GM04504 (cell line): ENCODE measurements at places on chromosomes 1 and 21.

DNA sequence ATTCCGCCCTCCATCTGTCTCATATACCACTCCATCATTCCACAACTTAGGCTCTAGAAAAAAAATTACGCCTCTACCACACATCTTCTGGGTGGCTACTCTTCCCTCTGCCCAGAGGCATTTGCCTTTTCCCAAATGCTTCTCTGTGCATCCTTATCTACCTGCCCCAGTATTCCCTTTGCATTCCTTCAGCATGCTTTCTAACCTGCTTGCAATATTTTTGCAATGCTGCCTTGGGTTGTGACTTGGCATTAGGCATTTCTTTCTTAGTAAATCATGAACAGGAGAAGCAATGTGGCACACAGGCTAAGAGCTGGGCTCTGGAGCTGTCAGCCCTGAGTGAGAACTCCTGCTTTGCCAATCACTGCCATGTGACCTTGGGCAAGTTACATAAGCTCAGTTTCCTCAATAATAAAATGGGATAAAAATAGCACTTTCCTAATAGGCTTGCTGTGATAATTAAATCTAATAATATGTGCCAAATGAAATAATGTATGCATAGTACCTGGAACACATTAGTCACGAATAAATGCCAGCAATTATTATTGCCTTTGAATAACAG lies 276.0 kb downstream of the ASTN1 start:
- no peak for DNase-seq

DNA sequence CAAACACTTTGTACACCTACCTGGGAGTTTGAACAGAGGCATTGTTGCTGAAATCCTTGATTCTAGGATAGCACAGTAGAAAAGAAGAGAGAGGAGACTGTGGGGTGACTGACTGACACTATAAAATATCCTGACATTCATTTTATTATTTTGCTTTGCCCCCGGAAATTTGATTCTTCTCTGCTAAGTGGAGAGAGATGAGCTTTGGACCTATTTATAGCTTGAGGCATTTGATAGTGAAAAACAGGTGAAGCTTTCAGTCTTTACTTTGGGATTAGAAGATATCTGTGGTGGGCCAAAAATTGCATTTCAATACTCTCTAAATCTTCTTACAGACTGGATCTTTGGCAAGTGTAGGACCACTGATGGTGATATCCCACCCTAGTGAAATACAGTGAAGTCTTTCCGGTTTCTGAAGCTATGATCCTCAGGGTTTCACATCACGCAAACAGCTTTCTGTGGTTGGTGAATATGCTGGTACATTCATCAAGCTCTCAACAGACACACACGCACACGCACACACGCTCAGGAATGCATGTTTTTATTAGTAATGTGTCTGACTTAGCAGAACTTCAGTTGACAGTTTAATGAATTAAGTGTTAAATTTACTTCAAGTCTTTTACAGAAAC lies at the start of gene AMPD1:
Gene AMPD1, minus strand, starts transcription at position 117 of the 629 bp plus-strand sequence. Its CDS starts 75 bp downstream, at position 42.
- DNase-seq: no peak

GRCh38 chr1:231315887-231316286 lies 21.8 kb downstream of the EXOC8 start:
- DNase-seq: no peak

DNA sequence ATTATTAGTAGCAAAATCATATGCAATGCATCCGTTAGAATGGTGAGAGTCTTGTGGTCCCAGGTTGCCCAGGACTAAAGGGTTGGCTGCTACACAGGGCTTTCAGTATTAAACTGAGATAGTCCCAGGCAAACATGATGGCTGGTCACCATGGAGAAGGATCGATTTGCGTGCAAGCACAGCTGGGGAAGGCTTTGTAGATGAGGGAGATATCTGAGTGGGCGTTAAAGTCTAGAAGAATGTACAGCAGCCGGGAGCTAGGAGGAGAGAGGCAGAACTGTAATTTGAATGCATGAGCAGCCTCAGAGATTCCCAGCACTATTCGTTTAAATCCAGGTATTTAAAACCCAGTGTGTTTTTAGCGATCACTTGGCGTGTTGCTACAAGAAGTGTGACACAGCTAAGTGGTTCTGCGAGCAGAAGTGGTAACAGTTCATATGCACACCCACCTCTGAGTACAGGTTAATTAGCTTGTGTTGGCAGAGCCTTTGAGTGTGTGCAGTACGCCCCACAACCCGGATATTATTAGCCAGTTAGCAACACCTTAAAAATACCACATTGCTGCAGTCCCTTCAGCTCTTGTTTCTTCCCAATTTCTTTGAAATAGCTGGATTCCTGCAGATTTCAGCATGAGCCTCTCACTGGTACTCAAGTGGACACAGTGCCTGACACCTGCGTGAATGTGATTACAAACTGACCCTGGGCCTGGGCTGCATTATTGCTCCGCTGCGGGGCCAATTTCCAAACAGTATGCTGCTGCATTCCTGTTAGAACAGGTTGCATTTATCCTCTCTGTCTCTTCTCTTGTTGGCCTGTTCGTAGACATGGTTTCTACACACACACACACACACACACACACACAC lies 67.2 kb upstream of the SCAF4 start:
- DNase-seq: no peak

- no peak for DNase-seq
Observed at GRCh38 chr1:29839726-29840125, 603.4 kb downstream of the PTPRU start.

- no peak for DNase-seq
Observed at GRCh38 chr1:203072002-203072602, 13.7 kb downstream of the MYOG start.

DNA sequence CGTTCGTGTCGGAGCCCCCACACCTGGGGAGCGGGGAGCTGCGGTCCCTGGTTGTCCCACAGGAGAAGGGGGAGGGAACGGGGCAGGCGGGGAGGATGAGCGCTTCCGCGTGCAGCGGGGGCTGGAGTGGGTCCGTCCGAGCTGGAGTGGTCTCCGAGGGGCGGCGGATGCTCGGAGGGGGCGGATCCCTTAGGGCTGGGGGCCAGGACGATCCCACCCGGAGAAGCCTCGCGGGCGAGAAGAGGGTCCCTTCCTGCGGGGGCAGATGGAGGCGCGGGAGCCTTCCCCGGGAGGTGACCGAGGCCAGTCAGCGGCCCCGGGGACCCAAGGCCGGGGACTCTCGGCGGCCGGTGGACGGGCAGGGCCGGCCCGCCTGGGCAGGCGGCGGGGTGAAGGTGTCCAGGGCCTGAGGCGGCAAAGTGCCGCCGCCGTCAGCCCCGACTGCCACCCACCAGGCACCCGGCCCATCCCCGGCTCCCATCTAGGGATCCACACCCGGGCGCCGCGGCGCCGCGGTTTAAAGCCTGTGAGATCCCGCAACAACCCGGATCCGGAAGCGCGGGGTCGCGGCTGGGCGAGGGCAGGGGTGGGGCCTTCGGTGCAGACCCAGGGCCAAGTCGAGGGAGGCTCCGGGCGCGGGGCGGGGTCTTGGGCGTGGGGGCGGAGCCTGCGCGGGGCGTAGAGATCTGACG lies 5.3 kb upstream of the CCDC27 start:
- DNase-seq: peak; percentile 35

GRCh38 chr1:12581179-12581578 lies 36.8 kb downstream of the DHRS3 start:
- no peak for DNase-seq

DNA sequence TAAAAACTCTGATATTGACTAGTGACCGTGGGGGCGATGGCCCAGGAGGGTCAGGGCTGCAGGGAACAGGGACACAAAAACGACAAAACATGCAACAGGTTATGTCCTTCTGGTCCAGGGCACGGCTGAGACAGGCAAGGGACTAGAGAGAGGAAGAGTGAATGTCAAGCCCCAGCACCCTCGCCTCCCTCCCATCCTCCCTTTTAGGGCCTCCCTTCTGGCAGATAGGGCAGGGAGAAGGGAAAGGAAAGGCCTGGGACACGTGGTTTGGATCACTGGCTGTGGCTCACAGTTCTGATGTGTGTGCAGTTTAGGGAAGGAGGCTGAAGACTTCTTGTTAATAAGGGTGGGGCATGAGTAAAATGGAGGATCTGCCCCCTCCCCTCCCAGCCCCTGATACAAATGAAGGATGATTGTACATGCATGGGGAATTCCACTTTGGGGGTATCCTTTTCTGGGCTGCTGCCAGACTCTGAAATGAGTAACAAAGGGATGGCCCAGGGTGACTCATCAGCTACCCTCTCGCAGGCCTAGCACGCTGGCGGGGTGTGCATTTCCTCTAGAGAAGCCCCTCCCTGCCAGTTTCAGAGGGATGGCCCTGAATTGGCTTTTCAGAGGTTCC lies 14.2 kb downstream of the CAPN2 start:
- DNase-seq: peak; percentile 83

DNA sequence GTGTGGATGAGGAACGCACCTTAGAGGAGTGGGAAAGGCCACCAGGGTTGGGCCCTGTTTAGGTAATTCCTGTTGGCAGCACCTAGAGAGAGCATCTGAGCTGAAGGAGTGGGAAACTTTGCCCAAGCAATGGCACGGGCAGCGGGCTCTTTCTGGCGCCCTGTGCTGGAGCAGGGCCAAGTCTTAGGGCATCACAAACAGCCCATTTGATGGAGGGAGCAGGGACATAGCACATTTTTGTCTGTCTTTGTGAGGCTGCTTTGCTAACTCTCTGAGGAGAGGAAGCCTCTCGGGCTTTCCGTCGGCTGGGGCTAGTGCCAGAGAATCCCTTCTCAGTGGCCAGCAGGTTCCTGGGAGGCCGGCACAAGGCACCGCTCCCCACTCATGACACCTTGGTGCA lies 22.5 kb upstream of the CNTN2 start:
- DNase-seq: no peak

DNA sequence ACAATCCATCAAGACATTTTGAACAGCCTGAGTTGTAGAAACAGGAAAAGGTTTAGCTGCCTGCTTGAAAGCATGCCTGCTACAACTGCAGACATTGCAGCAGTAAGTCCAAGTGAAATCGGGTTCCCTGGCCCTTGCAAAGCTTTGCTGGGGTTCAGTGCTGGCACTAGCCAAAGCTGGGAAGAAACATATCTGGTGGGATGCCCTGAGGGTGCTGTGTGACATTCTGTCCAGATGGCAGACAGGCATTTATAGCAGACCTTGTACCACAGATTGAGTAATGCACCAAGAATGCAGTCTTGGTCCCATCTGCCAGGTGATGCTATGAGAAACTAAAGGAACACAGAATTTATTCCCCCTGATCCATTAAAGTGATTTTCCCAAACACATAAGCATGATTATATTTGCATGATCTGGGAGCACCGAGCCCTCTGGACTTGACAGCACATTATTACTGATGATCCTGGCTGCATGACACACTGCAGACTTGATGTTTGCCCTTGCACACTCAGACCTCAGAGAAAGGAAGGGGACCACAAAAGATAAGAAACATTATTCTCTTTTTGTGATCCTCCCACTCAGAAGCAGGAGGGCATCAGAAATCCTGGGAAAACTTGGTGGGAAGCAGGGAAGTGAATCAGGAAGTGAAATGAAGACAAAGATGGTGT lies 223.7 kb upstream of the FAM78B start:
- DNase-seq: no peak

GRCh38 chr1:222996310-222996975 lies 146.6 kb downstream of the TLR5 start:
- DNase-seq: no peak

DNA sequence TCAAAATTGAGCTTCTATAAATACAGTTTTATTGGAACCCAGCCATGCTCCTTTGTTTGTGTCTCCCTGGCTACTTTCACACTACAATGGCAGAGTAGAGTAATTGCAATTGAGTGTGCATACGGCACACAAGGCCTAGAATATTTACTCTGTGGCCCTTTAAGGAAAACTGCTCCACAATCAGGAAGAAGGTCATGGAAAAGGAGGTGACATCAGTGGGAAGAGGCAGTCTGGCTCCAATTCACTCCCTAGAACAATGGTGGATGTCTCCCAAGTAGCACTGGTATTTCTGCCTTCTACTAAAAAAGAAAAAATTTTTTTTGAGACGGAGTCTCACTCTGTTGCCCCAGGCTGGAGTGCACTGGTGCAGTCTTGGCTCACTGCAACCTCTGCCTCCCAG lies 51.3 kb downstream of the KRTAP19-8 start:
- DNase-seq: no peak

DNA sequence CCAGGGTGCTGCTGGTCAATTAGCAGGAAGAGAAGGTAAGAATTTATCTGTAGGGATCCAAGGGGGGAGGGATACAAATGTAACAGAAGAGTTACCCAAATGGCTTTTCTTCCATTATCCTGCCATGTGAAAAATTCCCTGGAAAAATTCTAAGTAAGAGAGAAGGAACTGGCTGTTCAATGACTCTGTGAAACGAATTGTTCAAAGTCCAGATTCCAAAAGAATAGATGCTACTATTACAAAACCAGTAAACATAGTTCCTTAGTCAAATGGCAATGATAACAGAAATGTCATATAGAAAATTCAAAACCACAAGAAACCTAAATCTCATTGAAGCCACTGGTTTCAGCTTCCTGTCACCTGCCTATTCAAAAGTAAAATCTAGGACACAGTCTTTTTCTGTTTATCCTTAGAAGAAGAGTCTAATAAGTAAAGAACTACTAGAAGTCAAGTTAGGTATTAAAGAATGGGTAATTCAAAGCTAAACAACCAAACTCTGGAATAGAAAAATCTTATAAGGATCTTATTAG lies 102.6 kb downstream of the ZNF644 start:
- no peak for DNase-seq

GRCh38 chr1:53306168-53306567 lies 21.7 kb downstream of the LRP8 start:
- no peak for DNase-seq

DNA sequence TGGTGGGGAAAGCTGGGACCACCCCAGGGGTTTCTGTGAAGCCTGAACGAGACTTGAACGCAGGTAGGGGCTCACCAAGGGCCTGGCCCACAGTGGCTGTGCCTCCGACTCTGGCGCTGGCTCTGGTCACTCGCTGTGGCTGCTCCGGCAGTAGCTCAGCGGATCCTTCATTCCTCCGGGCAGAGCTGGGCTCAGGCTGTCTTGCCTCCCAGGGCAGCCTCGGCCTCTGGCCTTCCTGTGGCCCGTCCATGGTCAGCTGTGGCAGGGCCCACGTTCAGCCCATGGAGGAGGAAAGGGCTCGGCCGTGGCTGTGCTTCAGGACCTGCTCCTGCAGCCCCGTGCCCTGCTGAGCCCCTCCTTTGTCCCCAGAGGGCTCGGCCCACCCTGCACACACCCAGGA lies 162.9 kb upstream of the C1orf174 start:
- DNase-seq: no peak

DNA sequence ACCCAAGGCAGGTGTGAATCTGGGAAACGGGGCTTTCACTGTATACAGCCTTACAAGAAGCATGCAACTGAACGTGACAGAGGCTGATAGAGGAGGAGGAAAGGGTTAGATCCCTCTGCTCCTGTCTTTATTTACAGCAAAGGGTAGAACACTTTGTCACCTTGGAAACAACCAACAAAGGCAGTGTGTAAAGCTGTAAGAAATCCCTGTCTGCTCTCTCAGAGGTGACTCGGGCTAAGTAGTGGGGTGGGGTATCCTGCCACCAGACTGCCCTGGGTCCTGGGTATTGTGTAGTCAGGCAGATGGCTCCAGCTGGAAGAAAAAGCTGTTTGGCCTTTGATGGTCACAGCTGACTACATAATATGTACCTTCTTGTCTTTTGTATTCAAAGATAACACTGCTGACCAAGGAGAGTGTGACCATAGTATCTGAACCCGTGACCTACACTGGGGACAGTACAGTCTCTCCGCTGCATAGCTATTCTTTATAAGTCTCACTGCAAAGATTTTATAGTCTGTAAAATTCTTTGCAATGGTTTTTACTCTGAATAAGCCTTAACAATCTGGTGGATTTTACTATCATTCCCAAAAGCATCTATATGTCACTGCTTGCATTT lies 22.1 kb upstream of the POU2F1 start:
- DNase-seq: no peak
